ENCODE measurements at places on chromosomes 7 and 10. TPM values are rescaled to one million over a fixed set of nuclear protein-coding genes. Genes with fewer than 3 reads are reported as not detected.

DNA sequence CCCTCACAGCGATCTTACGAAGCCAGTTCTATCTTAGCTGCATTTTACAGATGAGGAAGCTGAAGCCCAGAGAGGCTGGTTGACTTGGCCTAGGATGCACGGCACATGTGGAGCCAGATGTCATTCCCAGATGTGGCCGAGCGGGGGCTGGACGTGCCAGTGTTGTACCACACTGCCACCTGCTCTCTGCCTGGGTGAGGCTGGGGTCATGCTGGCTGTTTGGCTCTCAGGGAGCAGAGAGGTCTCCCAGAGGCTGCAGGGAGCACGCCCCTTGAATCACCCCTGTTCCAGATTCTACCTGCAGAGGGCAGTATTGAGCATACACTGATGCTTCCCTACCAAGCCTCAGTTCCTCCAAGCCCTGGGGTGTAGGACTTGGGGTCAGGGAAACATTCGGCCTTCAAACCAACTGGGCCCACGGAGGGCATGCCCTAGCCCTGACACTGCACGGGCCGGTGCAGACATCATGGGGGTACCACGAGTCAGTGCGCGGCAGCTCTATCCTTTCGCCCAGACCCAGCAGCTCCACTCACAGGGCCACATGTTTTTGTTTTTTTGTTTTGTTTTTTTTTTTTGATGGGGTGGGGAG, 3.8 kb upstream of the GTF2IRD1 start:
- no peaks in the 10 kb centered on the region for H3K27me3 ChIP-seq
- H3K27ac ChIP-seq, result no peak overlapping the region
- no peak overlapping the region for H3K4me3 ChIP-seq
- no peaks in the 10 kb centered on the region for H3K36me3 ChIP-seq
- DNase-seq, result no peak
- peaks cover 8% of the 10 kb centered on the region for H3K4me1 ChIP-seq

DNA sequence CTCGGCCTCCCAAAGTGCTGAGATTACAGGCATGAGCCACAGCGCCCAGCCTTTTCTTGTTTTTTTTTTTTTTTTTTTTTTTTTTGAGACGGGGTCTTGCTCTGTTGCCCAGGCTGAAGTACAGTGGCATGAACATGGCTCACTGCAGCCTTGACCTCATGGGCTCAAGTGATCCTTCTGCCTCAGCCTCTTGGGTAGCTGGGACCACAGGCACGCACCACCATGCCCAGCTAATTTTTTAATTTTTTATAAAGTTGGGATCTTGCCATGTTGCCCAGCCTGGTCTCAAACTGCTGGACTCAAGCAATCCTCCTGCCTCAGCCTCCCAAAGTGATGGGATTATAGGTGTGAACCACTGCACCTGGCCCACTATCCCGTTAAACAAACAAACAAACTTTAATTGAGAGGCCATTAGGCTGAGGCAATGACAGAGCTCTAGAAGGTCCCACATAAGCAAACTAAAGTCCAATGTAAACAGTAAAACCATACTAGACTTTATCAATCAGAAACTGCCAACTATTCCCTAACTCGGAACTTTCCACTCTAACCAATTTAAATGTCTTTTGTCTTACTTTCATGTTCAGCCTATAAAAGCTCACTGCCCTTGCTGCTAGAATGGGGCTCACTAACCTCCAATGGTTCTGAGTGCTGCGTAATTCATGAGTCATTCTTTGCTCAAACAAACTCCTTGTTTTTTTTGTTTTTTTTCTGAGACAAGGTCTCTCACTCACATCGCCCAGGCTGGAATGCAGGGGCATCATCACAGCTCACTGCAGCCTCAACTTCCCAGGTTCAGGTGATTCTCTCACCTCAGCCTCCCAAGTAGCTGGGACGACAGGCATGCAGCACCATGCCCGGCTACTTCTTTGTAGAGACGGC, 1.9 kb downstream of the DHX32 start:
- DNase-seq, result no peak
- peaks cover 16% of the 10 kb centered on the region for H3K36me3 ChIP-seq
- no peaks in the 10 kb centered on the region for H3K27me3 ChIP-seq

DNA sequence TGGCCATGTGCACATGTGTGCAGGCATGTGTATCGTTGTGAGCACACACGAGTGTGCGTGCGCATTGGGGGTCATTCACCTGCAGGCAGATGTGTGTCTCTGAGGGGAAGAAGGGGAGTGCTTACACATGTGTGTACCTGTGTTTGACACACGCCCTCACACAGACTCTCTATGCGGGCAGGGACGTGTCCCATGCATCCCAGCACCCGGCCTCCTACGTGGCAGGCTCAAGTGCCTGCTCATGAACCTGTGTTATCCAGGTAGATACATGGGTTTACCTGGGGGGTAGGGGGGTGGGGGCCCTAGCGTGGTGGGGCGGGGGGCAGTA, 18.6 kb downstream of the KCP start:
- H3K27me3 ChIP-seq, result peaks cover 22% of the 10 kb centered on the region
- no peak overlapping the region for H3K27ac ChIP-seq
- H3K36me3 ChIP-seq, result no peaks in the 10 kb centered on the region
- H3K4me1 ChIP-seq, result peaks cover 6% of the 10 kb centered on the region
- no peak for DNase-seq
- H3K4me3 ChIP-seq, result no peak overlapping the region

- peaks cover 21% of the 10 kb centered on the region for H3K4me1 ChIP-seq
- H3K27me3 ChIP-seq, result no peaks in the 10 kb centered on the region
- no peak for DNase-seq
- H3K4me3 ChIP-seq, result no peak overlapping the region
- H3K36me3 ChIP-seq, result peaks cover 6% of the 10 kb centered on the region
Measured at GRCh38 chr7:93115796-93116195, 2.0 kb downstream of the SAMD9 start.

DNA sequence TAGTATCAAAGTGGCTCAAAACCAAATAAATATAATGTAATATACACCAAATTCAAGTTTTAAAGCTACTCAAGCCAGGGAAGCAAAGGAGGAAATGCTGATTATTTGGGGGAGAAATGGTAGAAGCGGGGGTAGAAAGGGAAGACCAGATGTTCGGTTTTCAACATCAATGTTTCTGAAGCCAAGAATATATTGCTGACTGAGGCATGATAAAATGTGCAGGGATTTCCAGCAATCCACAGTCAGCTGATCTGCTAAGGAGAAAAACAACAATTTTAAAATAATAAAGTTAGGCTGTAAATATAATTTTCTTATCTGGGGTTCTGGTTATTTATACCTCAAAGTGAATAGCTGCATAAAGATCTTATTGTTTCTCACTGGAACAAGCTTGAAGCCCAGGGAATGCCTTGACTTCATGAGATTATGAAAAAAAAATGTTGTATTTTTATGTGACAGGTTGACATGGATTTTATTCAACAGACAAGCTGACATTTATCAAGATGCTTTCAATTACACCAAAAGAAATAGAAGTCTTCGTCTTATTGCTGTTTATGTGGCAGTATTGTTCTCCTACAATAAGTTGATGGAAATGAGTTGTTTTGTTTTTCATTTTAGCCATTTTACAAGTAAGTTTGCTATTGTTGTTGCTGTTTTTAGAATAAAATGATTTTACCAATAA, 28.6 kb upstream of the BMPER start:
- no peaks in the 10 kb centered on the region for H3K27me3 ChIP-seq
- no peak overlapping the region for H3K27ac ChIP-seq
- no peak for DNase-seq
- no peaks in the 10 kb centered on the region for H3K4me1 ChIP-seq

The MUC3A gene
- 1.7 TPM for total RNA-seq

The RTKN2 gene
- 109 TPM for total RNA-seq

The KEL gene
- total RNA-seq, result 1.6 TPM

The CCDC172 gene
- total RNA-seq, result not detected

The ASB10 gene
- total RNA-seq, result not detected

The MMP21 gene
- not detected for total RNA-seq

The SOSTDC1 gene
- 8.7 TPM for total RNA-seq

The C10orf62 gene
- not detected for total RNA-seq

The EIF3A gene
- 94.7 TPM for total RNA-seq

The SEMA3D gene
- total RNA-seq, result 8.0 TPM
